ENCODE measurements at places on chromosomes 11 and 22.
A peak's percentile ranks its signal among the peaks of the same experiment; 100 is the strongest.

- no peak overlapping the region for H3K4me3 ChIP-seq
- no peaks in the 10 kb centered on the region for H3K36me3 ChIP-seq
- H3K27me3 ChIP-seq = peaks cover 21% of the 10 kb centered on the region
- H3K4me1 ChIP-seq = peaks cover 18% of the 10 kb centered on the region
Observed at GRCh38 chr22:27139935-27140511, 482.6 kb downstream of the MIAT start.

DNA sequence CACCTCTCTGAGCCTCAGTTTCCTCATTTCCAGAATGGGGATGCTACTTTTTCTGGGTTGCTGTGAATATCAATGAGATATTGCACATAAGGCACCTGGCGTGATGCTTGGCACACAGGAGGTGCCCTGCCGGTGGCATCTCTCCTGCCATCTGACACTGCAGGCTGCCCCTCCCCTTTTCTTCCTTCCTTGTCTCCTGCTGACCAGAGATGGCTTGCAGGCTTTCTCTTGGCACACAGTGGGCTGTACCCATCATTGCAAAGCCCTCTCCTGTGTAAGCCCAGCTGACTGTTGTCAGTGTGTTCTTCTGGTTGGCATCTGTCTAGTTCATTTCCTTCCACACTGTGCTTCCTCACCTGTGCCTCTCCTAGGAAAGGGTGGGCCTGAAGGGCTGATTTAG lies 91.7 kb downstream of the MYO18B start:
- H3K27ac ChIP-seq = no peak overlapping the region
- no peaks in the 10 kb centered on the region for H3K36me3 ChIP-seq
- H3K4me3 ChIP-seq = no peak overlapping the region
- H3K4me1 ChIP-seq = no peaks in the 10 kb centered on the region
- DNase-seq = no peak
- H3K27me3 ChIP-seq = peaks cover 24% of the 10 kb centered on the region

DNA sequence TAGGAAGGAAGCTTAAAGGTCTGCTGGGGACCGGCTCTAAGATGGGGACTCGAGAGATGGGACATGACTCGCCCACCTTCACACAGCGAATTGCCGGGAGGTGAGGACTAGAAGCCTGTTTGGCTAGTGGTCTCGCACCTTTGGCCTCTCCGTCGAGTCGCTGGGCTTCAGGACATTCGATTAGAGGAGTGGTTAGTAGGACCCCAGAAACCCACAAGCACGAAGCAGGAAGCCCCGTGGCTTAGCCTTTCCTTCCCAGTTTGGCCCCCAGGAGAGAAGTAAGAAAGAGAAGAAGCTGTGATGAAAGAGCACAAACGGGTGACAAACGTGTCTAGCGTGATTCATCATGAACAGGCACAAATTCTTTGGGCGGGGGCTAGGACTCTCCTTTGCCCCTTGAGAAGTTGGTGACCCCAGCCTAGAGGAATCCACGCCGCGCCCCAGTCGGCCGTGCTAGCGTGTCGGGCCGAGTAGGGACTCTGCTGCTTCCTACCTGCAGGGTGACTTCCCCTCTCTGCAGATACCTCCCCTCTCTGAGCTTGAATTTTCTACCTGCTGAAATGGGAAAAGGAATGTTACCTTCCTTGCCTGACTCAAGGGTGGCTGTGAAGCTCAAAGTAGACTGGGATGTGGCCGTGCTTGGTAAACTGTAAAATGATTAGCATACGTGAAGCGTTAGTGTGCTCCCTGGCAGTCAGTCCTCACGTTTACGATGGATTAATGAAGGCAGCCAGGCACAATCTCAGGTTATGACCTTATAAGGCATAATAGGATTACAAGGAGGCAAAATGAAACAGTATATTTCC lies 1.1 kb upstream of the ADM start:
- H3K4me1 ChIP-seq = peaks cover 31% of the 10 kb centered on the region
- peak; percentile 73 for DNase-seq
- peak overlapping the region; percentile 79 for H3K4me3 ChIP-seq
- no peaks in the 10 kb centered on the region for H3K27me3 ChIP-seq

- no peak overlapping the region for H3K27ac ChIP-seq
- H3K36me3 ChIP-seq = no peaks in the 10 kb centered on the region
- no peak overlapping the region for H3K4me3 ChIP-seq
- DNase-seq = no peak
- H3K4me1 ChIP-seq = no peaks in the 10 kb centered on the region
Observed at GRCh38 chr11:79212741-79213190, 228.1 kb downstream of the TENM4 start.

DNA sequence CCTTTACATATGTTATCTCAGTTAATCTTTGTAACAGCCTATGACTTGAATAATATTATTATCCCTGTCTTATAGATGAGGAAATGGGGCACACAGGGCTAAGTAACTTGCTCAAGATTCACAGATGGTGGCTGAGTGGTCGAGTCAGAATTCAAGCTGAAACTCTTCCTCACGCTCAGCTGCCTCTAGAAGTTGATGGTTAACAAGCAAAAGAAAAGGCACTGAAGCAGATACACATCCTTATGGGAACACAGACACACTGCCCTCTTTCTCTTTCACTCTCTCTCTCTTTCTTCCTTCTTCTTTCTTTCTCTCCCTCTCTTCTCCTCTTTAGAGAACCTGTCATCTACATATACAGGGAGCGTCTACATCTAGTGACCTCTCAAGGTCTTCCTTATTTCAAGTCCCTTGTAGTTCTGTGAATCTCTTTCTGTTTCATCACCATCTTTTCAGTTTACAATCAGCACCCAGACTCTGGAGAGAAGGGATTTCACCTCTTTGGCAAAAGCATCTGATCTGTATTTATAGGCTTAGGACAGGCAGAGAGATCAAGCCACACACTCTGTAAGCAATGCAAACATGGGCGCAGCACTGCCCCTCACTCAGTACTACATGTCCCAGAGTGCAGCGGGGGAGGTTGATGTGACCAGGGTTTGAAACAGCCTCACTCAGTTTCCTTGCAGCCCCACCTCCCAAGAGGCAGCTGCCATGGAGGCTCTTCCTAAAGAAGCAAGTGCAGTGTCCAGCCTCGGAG lies 75.7 kb downstream of the GRAMD1B start:
- no peak overlapping the region for H3K27ac ChIP-seq
- no peaks in the 10 kb centered on the region for H3K36me3 ChIP-seq
- no peak for DNase-seq
- no peak overlapping the region for H3K4me3 ChIP-seq
- peaks cover under 1% of the 10 kb centered on the region for H3K4me1 ChIP-seq

Measured in MCF 10A (cell line).